ENCODE measurements at places on chromosomes 11 and 22.

DNA sequence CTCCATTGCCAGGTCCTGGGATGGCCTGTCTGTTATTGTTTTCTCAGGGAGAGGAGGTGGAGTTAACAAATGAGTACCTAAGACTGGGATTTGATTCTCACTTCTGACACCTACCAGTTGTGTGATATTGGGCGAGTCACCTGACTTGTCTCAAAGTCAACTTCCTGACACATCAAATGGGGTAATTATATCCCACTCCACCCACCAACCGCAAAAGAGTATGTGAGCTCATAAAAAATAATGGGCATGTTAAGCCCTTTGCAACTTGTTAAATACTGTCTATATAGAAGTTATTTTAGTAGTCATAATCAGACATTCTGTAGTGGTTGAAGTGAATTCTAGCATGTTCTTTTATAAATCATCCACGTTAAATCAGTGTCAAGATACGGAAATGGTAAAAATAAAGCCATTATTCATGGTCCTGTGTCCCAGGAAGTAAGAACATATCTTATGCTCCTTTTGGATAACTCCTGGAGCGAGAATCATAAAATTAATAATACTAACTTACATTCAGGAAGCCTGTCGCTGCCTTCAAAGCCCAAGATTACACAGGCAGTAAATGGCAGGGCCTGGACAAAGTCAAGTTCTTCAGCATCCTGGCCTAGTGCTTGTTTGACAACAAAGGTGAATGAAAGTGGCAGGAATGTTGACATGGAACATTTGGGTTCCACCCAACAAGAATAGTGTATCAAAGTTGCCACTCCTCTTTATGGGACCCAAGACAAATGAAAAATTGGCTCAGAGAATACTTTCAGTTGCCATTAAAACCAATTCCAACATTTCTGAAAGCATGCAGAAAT lies 54.3 kb downstream of the SYTL2 start:
- DNase-seq, result no peak

- DNase-seq, result no peak
Measured at GRCh38 chr11:95714843-95715776, 74.5 kb downstream of the FAM76B start.

- no peak for DNase-seq
Measured at GRCh38 chr22:30801695-30802094, 107.0 kb downstream of the OSBP2 start.

DNA sequence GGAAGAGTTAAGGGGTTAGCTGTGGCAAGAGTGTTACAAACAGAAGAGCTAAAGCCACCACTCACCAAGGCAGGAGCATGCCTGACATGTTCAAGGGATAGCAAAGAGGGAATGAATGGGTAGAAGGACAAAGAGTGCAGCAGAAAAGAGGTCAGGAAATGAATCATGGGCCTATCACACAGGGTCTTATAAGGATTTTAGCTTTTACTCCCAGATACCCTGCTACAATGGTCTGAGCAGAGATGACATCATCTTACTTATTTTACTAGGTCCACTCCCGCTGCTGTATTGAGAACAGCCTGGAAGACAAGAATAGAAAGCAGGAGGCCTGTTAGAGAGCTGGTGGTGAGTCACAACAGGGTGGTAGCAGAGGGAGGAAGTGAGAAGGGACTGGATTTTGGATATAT lies 9.8 kb downstream of the TRAF6 start:
- DNase-seq, result no peak

DNA sequence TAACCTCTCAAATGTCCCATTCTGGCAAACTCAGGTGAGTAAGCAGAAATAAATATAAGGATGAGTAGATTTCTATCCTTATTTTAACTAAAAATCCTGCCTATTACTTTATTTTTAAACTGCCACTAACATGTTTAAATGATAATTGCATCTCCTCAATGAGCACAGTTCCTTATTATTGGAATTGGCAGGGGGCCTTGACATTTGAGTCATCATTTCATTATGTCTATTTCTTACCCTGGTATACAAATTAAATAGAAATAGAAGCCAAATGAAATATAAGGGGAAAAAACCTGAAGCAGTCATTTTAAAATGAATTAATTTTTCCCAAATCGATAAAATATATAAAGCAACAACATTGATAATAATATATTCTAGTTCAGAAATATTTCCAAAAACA lies 81.2 kb downstream of the GUCY1A2 start:
- no peak for DNase-seq

GRCh38 chr22:17121233-17122195 lies at the start of gene TMEM121B:
Gene TMEM121B (minus strand): TSS chr22:17121360. CDS start chr22:17121127, 233 bp downstream.
- no peak for DNase-seq

All from T-helper 2 cell (primary cell).